ENCODE measurements at places on chromosomes 1 and 21.

- DNase-seq = no peak
Measured at GRCh38 chr1:229563241-229563640, 4.7 kb upstream of the ABCB10 start.

DNA sequence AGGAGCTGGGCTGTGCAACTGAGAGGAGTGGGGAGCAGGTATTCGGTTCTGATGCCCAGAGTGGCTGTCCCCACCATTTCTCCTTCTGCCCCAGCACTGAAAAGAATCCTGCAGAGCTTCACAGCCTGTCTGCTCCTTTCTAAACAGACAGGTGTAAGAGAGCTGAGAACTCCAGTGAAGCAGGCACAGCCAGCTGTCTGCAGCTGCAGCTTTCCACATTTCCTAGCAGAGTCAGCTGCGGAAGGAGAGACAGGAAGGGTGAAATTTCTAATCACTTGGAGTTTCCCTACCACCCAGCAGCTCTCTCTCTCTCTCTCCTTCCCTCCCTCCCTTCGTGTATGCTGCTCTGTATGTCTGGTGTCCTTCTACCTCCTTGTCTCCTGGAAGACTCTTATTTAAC is 40.5 kb upstream of the GJB5 start:
- DNase-seq = no peak

GRCh38 chr1:150621497-150622302 is 7.7 kb downstream of the ENSA start:
- peak; percentile 20 for DNase-seq

DNA sequence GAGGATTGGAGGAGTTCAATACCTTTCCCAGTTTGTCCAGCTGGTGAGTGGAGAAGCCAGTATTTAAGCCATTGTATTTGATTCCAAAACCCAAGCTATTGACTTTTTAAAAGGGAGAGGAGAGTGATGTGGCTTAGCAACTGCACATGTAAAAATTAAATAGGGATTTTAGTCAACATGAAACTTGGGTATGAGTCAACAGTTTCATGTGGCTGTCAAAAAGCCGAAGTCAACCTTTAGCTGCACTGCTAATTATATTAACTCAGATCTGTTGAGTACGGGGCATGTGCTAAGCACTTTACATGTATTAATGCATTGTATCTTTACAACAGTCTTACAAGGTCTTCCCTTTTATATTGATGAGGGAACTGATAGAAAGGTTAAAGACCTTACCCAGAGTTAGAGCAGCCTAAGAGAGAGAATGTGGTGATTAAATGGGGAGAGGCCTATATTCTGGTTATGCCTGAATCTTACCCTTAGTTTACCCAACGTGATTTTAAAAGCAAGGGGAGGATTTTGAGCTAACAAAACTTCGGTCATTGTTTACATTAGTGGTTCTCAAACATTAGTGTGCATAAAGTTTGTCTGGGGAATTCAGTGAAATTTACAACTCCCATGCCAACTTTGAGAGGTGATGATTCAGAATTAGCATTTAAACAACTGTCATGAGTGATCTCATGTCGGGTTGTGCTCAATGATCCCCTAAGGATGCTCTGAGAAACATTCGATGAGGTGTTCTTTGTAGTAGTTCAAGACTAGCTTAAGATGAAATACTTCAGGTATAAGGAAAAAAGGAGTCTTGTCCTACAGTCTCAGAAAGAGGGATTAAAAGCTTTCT is 6.9 kb upstream of the SLC35F3 start:
- DNase-seq = no peak

DNA sequence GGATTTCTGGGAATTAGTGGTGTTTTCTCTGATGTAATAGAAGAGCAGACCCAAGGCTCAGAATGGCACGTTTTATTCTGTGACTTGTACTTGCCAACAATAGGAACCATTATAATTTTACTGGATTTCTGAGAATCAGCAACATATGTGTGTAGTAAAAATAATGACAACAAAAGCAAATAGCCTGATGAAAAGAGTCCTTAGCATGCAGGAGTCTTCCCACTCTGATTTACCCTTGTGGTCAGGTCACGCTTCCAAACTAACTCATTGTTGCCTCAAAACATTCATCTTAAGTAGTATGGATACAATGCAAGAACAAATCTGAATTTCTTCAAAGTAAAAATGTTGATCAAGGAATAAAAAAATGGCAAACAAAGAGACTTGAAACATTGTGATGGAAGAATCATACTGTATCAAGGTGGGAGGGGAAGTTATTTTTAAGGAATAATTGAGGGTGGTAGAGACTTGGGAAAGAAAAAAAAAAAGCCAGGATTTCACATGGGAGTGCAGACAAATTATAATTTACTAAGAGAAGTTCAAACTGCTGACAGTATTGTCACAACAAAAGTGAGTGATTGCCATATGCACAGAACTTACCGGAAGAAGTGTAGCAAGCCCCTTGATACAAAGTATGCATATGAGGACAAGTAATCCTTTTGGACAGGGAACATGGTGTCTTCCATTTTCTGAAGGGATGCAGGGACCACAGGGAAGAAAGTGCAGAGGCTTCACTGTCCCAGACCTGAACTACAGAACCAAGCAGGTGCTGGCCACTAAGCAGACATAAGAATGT is 31.2 kb upstream of the RGL1 start:
- DNase-seq = no peak

DNA sequence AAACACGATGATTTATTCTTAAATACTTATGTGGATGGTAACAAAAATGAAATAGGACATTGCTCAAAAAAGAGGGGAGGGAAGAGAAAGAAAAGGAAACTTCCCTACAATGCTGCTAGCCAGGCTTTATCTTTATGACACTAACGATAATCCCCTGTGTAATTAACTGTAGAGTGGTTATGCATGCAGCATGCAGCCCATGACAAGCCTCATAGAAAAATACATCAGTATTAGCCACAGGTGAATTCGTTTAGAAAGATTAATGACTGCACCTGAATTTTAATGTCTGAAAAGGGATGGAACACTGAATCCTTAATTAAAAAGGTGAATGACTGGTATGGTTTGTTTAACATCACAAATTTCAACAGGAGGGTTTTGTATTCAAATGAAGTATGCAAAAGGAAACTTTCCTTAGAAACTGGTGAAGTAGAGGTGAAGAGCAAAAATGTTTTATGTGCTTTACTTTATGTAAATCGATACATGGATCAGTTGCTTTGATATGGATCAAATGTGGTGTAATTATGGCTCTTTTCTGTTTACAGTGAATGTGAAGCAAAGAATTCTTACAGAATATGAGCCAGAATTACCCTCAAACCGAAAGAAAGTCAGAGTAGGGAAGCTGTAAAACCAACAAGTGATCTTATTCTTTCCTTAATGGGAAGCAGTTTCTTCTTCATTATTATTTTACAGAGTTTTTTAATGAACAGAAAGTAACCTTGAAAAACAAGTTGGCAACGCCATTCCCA is 569.6 kb upstream of the ADGRL2 start:
- no peak for DNase-seq

DNA sequence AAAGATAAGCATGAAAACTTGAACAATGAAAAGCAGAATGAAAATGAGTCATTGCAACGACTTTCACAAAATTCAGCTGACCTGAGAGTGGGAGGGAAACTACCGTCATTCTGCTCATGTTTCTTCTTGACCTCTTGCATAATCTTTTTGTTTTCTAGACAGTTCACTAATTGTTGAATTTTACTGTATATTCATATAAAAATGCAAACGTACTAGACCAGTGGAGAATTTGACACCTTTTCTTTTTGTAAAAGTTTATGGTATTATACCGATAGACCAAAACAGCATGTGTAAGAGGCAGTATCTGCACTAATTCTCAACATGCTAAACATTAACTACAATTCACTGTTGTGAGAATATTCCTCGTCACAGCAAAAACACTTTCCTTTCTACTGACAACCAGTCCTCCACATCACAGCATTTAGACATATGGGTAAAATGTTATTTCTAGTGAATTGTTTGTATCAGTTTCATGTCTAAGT is 137.8 kb downstream of the GREM2 start:
- DNase-seq = no peak

- DNase-seq = no peak
Measured at GRCh38 chr1:234849832-234850231, 239.9 kb upstream of the IRF2BP2 start.

DNA sequence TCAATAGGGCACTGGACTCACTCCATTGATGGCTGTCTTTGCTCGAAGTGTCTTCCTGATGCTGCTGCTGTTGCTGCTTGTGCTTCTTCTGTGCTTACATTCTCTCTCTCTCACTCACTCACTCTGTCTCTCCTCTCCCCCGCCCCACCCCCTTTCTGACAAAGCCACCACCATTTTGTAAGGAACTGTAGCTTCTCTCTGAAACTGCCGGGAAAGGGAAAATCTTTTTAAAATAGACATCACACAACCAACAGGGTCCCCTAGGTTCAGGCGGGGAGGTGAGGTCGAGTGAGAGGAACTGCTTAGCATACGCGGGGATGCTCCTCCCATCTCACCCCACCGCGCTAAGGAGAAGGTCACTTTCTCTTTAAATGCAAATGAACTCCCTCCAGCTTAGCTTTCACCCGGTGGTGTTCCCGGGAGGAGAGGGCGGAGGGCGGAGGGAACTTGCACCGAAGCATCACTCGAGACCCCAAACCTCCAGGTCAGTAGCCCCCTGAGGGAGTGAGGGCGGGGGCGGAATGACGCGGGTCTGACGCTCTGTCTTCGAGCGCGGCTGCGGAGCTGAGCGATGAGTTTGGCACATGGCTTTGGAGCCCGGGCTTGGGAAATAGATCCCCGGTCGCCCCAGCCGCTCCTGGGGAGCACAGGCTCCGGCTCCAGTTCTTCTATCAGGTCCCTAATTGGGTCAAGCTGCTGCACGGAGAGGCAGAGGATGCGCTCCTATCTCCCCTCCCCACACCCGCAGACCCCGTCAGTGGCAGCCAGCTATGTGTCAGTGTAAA is at the start of gene CCDC28B:
CCDC28B (plus strand) TSS at position 370 of the 785 bp plus-strand sequence. CDS start 1,341 bp downstream, outside the sequence.
- peak; percentile 62 for DNase-seq

- DNase-seq = no peak
Measured at GRCh38 chr1:87778896-87779295, 450.2 kb downstream of the LMO4 start.

- no peak for DNase-seq
Measured at GRCh38 chr1:218482683-218483082, 137.5 kb downstream of the TGFB2 start.

- DNase-seq = no peak
Measured at GRCh38 chr1:172341697-172342096, 78.8 kb upstream of the C1orf105 start.

DNA sequence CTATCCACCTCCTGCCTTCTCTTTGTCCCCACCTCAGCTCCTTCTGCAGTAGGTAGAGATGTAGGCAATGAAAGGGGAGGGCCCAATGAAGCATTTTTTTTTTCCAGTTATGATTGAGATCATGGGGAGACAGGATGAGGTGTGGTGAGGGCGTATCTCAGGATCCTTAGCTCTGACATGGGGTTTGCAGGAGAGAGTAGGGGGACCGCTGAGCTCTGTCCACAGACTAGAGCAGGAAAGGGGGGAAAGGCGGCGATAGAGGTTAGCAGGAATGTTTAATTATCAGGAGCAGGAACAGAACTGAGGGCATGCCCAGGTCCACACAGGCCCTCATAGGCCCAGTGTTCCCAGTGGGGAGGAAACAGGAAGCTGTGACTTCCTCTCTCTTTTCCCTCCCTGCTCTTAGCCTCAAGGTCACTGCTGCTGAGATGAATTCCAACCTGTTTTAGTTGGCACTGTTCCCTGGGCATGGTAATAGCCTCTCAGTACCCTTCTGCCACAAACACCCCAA is 901 bp upstream of the RXFP4 start:
- no peak for DNase-seq

DNA sequence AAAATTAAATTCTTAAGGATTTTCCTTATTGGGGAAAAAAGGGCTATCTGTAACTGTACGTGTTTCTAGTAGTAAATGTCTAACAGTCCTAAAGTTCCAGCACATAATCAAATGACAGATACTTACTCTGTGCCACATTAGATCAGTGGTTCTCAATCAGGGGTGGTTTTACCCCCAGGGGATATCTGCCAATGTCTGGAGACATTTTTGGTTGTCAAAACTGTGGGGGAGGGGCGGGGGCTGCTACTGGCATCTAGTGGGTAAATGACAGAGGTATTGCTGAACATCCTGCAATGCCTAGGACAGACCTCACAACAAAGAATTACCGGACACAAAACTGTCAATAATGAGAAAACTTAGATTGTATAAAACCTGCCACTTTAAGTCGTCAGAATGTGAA is 33.4 kb upstream of the PTPRC start:
- no peak for DNase-seq

- no peak for DNase-seq
Measured at GRCh38 chr1:104630567-104631149, 881.0 kb downstream of the AMY1C start.

DNA sequence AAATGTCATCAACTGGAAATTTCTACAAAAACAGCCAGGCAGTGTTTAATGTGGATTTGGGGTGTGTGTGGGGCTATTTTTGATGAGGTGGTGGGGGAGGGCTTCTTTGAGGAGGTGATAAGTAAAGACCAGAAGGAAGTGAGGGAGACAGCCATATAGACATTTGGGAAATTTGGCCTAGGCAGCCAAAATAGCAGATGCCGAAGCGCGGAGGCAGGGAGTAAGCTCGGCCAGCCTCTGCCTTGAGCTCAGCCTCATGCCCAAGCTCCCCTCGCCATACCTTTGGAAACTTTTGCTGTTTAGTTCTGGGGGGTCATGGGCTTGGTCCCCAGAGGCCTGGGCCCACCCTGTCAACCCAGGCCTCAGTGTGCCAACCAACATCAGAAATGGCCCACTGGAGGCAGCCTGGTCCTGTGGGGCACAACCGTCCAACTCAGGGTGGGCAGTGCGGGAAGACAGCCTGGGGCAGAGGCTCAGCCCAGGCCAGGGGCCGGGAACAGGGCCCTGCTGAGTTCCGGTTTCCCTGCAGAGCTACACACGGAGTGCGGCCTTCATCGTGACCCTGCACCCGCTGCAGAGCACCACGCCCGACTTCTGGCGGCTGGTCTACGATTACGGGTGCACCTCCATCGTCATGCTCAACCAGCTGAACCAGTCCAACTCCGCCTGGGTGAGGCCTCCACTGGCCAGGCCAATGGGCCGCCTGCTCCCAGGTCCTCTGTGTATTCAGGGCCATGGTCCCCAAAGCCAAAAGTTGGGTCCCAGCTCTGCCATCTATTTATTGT is 84.0 kb downstream of the PTPRU start:
- DNase-seq = no peak

GRCh38 chr1:55703726-55704363 is 488.7 kb upstream of the USP24 start:
- no peak for DNase-seq

DNA sequence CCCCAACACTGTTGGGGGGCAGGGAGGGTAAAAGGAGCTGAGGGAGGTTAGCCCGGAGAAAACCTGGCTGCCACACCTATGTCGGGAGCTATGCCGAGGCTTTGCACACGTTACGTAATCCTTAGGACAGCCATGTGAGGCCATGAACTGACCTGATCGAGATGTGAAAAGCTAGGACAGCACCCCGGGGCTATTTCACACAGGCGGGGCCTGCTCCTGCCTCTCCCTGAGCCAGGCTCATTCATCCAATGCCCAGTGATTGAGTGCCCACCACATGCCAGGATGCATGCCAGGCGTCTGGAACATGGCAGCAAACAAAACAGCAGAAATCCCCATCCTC is 30.2 kb downstream of the LDLRAP1 start:
- no peak for DNase-seq

- no peak for DNase-seq
Measured at GRCh38 chr1:95364546-95364945, 130.5 kb downstream of the RWDD3 start.
